ENCODE measurements at places on chromosomes 12 and 14. TPM values are rescaled to one million over a fixed set of nuclear protein-coding genes. Genes with fewer than 3 reads are reported as not detected.
A peak's percentile ranks its signal among the peaks of the same experiment; 100 is the strongest.

DNA sequence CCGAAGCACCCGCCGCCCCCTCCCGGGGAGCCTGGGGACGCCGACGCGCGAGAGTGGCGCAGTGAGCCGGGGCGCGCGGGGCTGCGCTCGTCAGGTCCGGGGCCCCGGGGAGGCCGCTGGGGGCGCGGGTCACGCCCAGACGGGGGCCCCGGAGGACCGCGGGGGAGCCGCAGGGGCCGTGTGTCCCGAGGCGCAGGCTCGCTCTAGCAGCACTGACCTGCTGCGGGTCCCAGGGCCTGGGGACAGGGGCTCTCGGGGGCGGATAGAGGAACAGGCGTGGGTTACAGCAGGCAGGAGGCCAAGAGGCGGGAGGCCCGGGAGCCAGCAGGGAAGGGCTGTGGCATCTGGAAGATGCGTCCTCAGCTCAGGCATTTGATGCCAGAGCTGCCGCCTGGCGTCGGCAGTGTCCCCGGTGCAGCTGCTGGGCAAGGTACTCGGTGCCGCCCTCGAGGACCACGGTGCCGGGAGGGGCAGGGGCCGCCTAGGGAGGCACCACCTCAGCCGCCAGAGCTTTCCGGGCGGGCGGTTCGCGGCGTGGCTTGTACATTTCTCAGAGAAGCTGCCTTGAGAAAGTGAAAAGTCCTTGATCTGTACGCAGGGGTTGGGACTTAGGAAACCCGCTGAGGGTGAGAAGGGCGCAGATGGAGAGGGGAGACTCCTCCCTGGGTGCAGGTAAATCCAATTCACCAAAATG is 1.2 kb downstream of the WNT5B start:
- DNase-seq = peak; percentile 57

GRCh38 chr12:126051611-126052107 is 986.4 kb downstream of the AACS start:
- no peak for DNase-seq

DNA sequence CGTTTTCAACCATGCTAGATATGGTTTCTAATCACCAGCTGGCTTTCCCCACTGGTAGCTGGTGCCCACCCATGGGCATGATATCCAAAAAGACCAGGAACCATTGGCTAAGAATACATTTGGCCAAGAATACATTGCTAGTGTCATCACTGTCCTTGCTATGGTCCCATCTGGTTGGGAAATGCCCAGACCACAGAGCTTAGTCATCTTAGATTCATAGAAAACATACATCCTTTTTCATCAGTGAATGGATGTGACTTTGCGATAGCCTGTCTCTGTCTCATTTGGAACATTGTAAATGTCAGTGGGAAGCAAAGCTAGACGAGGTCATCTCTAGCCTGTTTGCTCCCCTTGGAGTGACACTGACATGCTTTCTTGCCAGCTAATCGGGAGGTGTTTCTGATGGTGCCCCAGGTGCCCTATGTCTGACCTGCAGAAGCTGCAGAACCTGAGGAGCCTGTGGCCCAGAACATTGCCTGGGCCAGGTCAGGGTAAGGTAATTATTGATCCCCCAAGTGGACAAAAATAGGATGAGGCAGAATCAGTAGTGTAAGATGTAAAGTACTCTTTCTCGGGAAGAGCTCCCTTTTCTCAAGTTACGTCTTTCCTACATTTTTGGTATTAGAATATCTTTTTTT is 194.8 kb downstream of the SLC41A2 start:
- no peak for DNase-seq

DNA sequence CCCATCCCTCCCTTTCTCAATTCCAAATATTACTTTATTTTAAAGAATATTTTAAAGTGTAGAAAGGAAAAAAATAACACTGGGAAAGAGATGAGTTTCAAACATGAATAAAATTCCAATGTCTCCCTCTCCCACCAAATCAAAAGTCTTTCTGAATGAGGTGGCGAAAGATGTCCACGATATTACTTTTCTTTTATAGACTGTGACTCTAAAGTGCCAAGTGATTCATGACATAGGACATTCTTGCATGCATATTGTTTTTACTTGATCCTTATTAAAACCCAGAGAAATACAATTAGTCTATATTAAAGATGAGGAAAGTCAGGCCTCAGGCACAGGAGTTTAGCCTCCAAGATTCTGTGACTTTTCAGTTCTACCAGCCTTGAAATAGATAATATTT is 16.0 kb upstream of the LUM start:
- DNase-seq = no peak

DNA sequence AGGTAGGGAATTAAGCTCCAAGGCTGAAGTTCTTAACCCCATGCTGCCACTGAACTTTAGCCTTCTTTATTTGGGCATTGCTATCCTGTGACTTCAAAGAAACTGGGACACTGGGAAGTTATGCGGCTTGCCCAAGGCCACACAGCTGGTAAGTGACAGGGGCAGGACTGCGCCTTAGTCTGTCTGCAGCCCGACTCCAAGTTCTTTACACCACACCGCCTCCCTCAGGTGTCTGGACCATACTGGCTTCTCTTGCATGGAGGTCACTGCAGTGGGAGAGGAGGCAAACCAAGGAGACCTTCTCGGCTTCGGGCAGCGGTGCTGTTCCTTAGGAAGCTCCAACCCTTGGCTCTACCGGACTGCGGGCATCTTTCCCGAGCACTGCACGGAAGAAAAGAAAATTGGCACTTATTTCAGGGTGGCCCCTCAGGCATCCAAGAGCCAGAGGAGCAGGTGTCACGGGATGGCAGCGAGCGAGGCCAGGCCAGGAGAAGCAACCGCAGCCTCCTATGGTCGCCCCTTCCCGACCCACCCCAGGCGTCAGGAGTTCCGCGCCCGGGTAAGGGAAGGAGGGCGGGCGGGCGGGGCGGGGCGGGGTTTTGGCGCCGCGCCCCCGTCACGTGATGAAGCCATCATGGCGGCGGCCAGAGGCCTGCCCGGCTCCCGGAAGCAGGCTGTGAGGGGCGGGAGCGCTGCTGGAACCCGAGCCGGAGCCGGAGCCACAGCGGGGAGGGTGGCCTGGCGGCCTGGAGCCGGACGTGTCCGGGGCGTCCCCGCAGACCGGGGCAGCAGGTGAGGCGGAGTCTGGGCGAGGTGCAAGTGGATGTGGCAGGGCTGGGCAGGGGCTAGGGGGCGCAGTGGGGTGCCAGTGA is 16.4 kb upstream of the ESPL1 start:
- peak; percentile 79 for DNase-seq

DNA sequence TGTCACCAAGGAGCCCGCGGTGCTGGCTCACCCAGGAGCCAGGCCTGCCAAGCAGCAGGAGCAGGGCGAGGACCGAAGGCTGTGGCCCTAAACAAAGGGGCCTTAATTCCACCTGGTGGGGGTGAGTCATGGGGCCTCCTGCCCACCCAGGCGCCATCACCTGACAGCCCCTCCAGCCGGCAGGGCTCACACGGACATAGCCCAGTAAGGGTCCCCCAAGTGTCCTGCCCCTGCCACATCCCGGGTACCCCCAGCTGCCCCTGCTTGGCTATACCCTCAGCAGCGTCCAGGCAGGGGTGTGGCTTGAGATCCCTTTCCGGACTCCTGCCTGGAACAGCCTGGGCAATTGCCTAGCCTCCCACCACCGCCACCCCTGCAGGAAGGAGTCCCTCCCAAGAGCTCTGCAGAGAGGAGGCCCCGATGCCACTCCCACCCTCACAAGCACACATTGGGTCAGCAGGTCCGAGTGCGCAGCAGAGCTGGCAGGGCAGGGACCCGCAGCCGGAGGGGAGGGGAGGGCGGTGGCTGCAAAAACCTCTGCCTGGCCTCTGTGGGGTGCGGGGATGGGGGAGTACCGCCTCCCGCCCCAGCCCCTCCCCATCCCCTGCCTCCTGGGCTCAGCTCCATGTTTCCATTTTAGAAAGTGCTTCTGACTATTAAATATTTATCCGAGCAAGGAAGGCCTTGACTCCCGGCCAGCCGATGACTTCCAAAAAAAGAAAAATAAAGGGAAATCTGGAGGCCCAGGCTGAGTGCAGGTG is 4.6 kb downstream of the AHNAK2 start:
- peak; percentile 50 for DNase-seq

GRCh38 chr12:79274501-79275064 is 410.0 kb downstream of the SYT1 start:
- no peak for DNase-seq

- DNase-seq = no peak
Measured at GRCh38 chr12:71760471-71760870, 5.8 kb downstream of the RAB21 start.

GRCh38 chr14:33589334-33589733 is 361.5 kb downstream of the EGLN3 start:
- DNase-seq = no peak

DNA sequence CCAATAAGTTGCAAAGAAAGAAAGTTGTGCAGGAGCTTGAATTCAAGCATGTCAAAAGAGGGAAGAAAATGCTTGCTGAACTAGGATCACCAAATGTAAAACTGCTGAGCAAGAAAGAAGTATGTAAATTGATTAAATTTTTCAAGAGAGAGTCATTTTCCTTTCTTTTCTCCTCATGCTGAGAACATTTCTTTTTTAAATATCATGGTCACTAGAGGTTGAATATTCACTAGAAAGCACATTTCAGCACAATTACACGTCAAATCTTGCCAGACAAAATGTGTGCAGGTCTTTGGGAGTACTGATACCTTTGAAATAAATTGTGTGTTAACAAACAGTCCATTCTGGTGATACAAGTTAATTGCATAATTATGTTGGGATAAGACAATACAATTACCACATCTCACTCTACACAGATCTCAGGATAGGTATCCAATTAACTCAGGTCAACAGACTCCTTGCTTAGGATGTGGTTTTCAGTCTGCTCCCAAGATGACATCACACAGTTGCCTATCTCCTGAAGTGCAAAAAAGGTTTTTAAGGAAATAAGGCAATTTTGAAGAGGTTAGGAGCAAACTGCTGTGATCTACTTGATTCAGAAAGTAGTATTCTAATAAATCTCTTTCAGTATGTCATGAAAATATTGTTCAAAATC is 862.2 kb downstream of the RPS29 start:
- no peak for DNase-seq

DNA sequence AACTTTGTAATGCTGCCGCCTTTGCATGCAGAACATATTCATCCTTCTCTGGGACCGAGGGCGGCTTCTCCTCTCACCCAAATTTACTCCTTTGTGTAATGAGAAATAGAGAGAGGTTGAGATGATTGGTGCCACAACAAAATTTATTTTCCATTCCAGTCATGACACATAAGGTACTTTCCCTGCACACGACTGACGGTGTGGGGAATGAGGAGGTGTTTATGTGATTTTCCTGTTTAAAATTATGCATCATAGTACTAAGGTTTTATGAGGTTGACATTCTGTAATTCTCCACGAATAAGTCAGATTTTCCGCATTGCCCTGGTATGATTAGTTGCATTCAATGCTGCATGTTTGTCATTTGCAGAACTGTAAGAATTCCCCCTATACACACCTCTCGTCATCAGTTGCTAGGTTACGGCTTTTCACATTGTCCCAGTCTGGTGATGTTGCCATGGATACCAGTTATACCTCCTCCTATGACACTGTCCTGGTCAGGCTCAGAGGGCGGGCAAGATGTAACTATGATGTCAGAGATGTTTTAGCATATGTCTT is 23.1 kb downstream of the BICDL1 start:
- no peak for DNase-seq

GRCh38 chr12:57460841-57461275 is 1.3 kb downstream of the GLI1 start:
- DNase-seq = no peak

GRCh38 chr12:33472299-33472698 is 32.7 kb upstream of the SYT10 start:
- no peak for DNase-seq

- DNase-seq = peak; percentile 63
Measured at GRCh38 chr14:50000380-50001150, 107.7 kb downstream of the ARF6 start.

DNA sequence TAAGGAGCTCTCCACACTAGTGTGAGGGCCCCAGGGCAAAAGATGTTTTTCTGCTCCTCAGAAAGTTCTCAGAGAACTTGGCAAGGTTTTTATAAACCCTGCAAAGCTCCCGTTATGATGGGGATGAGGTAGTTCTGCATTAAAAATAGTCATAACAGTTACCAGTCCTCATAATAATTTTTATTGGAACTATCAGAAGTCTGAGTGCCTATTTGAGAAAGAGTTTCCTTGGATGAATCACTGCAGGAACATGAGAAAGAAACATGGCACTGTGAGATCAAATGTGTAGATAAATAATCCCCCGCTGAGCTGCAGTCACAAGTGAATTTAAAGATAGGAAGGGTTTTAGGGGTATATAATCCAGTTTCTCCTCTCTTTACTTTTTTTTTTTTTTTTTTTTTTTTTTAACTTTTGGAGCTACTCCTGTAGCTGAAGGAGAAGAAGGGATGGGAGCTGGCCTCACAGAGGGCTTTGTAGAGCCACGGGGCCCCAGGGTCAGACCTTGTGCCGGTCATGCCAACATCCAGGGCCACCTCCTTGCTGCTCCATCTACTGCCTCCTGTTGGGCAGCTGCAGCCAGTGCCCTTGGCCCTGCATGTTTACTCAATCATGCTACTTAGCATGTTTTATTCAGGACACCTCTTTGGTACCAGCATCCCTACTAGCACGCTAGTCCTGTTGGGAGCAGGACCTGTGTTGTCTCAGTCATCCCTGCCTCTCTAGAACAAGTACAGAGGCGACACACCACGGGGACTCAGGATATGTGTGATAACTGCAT is 39.5 kb downstream of the EVL start:
- no peak for DNase-seq

GRCh38 chr12:52195065-52195730 is 3.4 kb upstream of the KRT80 start:
- DNase-seq = no peak

- DNase-seq = no peak
Measured at GRCh38 chr14:69493791-69494190, 9.3 kb downstream of the PLEKHD1 start.

GRCh38 chr12:42585841-42586216 is 3.7 kb downstream of the PRICKLE1 start:
- DNase-seq = no peak

- no peak for DNase-seq
Measured at GRCh38 chr12:125402874-125403789, 337.9 kb downstream of the AACS start.

GRCh38 chr12:11652351-11653040 is 3.0 kb downstream of the ETV6 start:
- DNase-seq = peak; percentile 61

NRXN3 gene
- total RNA-seq = 7.8 TPM

PROX2 gene
- not detected for total RNA-seq

MAP3K9 gene
- total RNA-seq = 10.6 TPM

NFE2 gene
- 0.30 TPM for total RNA-seq

ARHGAP9 gene
- 6.5 TPM for total RNA-seq

KIAA0586 gene
- total RNA-seq = 17.4 TPM

KCNJ8 gene
- 1.8 TPM for total RNA-seq
